ENCODE measurements at places on chromosomes 3 and 15.

- DNase-seq, result peak; percentile 96
These were observed 3.2 kb upstream of the SIAH2 start for GRCh38 chr3:150765949-150766720.

DNA sequence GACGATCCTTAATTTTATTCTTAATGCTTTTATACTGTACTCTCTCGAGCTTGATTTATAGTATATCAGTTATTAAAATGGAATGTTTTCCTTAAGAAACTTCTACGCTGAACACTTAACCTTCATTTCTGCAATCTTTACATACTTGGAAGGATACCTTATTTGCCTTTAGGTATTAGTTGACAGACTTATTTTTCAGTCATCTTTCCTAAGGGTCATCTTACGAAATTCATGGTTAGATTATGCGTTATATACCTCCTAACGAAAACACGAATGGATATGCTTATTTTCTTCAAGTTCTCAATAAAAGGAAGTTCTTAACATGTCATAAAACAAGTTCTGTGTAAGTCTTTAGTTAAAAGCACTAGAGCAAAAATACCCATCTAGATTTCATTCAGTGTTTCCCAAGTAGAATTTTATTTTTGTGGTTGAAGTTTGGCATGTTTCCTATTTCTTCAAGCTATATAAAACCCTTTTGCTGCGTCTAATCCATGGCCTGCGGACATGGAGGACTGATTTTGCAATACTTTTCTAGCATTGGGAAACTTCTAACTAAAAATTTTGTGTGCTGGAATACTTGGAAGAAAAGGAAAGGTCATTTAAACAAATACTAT, 231.3 kb downstream of the TP63 start:
- DNase-seq, result no peak

- DNase-seq, result peak; percentile 60
These were observed 18.6 kb upstream of the DNAAF4 start for GRCh38 chr15:55526559-55527036.

GRCh38 chr15:39357480-39358268, 223.2 kb upstream of the THBS1 start:
- no peak for DNase-seq

DNA sequence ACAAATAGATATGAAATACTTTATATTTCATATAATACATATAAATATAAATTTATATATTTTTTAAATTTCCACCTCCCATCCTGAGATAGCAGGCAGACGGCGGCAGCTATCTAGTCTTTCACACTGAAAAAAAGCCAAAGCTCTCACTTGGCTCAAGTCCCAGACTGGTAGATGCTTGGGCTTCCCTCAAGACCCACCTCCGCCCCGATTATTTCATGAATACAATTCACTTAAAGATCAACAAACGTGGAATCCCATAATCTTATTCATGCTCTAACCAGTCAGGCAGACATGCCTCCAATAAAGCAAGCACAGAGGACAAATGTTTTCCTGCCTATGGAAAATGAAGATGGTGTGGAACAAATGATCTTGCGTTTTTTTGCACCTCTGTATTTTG, 275.9 kb upstream of the NR2F2 start:
- peak; percentile 6 for DNase-seq

DNA sequence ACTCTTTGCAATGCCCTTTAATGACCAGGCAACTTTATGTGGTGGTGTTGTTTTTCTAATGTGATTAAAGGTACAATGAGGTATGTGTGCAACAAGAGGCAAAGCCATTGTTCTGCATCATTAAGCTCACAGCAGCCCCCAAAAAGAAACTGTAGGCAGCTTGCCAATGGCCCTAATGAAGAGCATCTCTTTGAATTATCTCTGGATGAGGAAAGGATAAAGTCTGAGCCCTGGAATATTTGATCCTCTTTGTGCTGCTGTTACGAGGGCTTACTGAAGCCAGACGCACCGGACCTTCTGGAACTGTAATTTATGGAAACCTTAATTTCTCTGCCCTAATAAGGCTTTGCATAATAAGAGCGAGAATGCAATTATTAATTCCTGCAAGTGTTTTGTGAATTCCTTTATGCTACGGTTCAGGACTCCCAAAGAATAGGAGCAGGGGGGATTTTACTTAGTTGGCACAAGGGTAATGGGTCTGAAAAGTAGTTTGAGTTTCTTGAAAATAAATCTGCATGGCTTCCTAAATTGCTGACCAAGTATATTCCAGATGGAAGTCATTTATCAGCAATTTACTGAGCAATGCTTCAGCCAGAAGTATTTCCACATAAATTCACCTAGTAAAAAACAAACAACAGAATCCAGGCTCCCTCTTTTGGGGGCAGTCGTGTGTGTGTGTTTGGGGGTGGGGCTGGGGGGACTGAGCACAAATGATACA, 193.4 kb downstream of the PDZRN3 start:
- no peak for DNase-seq

DNA sequence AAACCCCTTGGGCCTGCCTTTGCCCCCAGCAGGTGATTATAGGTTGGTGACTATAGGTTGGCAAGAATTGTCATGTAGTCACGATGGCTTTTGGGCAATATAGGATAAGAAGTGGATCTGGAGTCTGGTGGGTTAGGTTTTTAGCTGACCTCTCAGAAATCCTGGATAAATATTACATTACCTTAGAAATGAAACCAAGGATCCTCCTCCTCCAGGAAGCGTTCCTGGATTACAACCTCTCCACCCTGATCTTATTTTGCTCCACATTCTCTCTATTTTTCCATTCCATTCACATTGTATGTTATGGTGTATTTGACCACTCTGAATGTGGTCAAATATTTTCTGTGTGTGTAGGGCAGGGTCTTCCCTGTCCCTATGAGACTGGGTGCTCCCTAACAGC, 82.3 kb downstream of the SEMA5B start:
- no peak for DNase-seq

- DNase-seq, result no peak
These were observed 1238.3 kb upstream of the GBE1 start for GRCh38 chr3:82999777-83000176.

DNA sequence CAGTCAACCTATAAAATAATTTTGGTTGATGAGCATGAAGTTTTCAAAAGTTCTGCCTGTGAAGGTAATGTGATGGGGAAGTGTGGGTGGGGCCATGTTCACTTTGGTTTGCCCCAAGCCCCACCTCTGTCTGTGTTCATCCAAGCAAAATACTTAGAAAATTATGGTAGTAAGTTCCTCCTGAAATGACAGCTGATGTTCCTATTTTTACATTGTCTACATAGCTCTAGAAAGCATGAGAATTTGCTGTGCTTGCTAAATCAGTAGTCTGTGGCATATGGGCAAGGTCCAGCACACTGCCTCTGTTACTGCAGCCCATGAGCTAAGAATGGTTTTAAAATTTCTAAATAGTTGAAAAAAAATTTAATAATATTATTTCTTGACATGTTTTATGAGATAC, 21.9 kb upstream of the CP start:
- peak; percentile 75 for DNase-seq

DNA sequence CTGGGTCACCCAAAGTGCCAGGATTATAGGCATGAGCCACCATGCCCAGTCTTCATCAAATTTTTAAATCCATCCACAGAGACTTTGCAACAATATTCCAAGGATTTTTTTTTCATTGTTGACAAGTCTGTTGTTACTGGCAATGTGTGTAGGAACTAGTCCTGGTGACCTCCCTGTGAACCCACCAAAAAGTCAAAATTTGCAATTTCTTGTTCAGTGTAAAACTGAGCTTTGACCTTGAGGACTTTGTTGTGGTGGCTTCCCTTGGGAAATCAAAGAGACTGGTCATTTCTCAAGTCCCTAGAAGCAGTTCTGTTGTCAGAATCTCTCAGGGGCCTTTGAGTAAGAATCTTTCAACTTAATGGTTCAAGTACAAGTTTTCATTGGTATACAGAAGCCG, 36.9 kb upstream of the COL8A1 start:
- DNase-seq, result no peak

GRCh38 chr3:158906749-158907148, 104.9 kb downstream of the MFSD1 start:
- no peak for DNase-seq

- no peak for DNase-seq
These were observed 7.7 kb downstream of the SUCLG2 start for GRCh38 chr3:67646586-67647234.

GRCh38 chr15:101804375-101804774, 1.1 kb downstream of the OR4F6 start:
- DNase-seq, result no peak

- DNase-seq, result peak; percentile 71
These were observed 369.1 kb downstream of the RBMS3 start for GRCh38 chr3:29649815-29650547.

- DNase-seq, result peak; percentile 90
These were observed 11.7 kb downstream of the ABCC5 start for GRCh38 chr3:184005941-184006507.

DNA sequence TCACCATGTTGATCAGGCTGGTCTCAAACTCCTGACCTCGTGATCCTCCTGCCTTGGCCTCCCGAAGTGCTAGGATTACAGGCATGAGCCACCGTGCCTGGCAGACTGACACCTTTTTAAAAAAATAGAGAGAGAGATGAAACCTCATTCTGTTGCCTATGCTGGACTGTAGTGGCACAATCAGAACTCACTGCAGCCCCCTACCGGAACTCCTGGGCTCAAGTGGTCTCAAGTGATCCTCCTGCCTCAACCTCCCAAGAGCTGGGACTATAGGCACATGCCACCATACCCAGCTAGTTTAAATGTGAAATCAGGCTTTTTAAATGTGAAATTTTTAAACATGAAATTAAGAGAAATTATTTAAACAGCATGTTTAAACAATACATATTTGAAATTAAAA, 265.2 kb upstream of the UBE2E1 start:
- no peak for DNase-seq

DNA sequence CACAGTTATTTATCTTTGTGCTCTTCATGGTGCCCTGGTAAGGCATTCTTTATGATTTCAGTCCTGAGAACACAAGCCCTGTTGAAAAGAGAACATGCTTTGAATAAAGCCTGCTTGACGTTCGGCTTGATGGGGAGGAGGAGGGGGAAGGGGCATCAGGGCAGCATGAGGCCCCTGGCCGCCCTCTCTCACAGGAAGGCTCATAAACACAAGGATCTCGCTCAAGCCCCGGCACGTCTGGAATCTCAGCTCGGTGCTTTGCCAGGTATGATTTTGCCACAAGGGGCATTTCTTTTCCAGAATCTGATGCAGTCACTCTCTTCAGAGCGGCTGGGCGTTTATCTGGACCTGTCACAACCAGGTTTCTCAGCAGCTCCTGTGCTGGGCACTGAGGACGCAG, 129.4 kb downstream of the DNAJB8 start:
- no peak for DNase-seq

DNA sequence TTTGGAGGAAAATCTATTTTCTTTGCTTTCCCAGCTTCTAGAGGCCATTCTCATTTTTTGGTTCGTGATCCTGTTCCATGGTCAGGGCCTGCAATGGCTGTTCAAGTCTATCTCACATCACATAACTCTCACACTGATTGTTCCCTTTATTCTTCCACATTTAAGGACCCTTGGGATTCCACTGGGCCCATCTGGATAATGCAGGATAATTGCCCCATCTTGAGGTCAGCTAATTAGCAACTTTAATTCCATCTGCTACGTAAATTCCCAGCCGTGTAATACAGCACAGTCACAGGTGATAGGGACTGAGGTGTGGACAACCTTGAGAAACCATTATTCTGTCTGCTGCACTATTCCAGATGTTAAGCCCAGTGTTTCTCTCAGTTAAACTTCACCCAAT, 311.6 kb upstream of the CNTN4 start:
- DNase-seq, result no peak

GRCh38 chr15:57578288-57578900, 13.3 kb upstream of the MYZAP start:
- DNase-seq, result no peak

- no peak for DNase-seq
These were observed 38.4 kb downstream of the CMC1 start for GRCh38 chr3:28279770-28280169.
